IMR-90 (cell line): ENCODE measurements at places on chromosomes 1 and 21. TPM values are rescaled to one million over a fixed set of nuclear protein-coding genes. Genes with fewer than 3 reads are reported as not detected.

GRCh38 chr1:26784023-26784871 is 3.5 kb upstream of the PIGV start:
- DNase-seq: peak; percentile 80

GRCh38 chr1:231690059-231690458 is 63.5 kb downstream of the DISC1 start:
- no peak for DNase-seq

- no peak for DNase-seq
Measured at GRCh38 chr1:78426408-78426807, 64.4 kb upstream of the PTGFR start.

- DNase-seq: no peak
Measured at GRCh38 chr21:32147041-32147440, 131.8 kb downstream of the MIS18A start.

GRCh38 chr1:85240643-85241042 is 18.8 kb downstream of the C1orf52 start:
- no peak for DNase-seq

DNA sequence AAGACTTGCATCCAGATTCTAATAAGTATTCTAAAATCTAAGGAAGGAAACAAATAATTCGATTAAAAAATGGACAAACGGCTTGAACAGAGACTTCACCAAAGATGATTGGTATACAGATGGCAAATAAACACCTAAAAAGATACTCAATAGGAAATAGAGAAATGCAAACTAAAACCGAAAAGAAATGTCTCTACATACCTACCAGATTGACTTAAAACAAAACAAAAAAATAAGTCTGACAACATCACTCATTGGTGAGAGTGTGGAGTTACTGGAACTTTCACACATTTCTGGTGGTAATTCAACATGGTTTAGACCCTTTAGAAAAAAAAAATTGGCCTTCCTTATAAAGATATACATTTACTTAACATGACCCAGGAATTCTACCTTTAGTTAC is 869.8 kb downstream of the TTLL7 start:
- no peak for DNase-seq

DNA sequence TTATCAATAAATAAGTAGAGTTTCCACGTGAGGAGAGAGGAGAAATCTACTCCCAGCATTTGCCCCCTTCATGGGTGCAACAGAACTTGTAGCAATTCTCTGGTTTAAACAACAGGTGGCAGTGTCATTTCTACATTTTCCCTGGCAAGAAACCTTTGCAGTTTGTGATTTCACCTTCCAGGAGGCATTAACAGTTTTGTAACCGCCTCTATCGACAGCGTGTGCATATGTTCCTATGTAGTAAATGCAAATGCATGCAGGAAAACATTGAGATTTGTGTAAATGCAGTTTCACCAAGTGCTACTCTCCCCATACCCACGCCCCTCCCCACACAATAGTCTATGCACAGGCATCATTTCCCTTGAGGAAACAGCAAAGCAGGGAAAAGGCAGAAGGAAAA is 494.7 kb downstream of the SMYD3 start:
- DNase-seq: peak; percentile 51

Gene VANGL2
- 0.28 and 0.36 TPM in 2 replicates for total RNA-seq
